ENCODE measurements at places on chromosomes 12 and 14. TPM values are rescaled to one million over a fixed set of nuclear protein-coding genes. Genes with fewer than 3 reads are reported as not detected.

DNA sequence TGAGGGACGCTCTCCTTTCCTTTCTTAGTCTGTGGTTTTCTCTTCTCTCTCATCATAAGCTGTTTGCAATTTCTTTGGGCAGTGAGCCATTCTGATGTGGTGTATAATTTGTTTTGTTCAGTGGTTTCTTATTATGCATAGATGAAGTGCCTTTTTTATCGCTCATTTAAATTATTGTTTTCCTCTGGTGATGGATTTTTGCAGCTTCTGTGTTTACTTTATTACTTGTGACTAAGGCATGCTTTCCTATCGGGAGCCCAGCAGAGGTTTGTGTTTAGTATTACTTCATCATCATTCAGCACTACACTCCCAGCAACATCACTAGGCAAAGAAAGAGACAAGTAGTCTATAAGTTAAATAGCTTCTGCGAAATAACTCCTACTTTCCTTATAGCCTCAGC, 586.6 kb upstream of the NOVA1 start:
- no peak for DNase-seq

GRCh38 chr12:75823475-75823874, 208.1 kb downstream of the PHLDA1 start:
- DNase-seq, result no peak

CKB gene
- 46.7 TPM for total RNA-seq

DNA sequence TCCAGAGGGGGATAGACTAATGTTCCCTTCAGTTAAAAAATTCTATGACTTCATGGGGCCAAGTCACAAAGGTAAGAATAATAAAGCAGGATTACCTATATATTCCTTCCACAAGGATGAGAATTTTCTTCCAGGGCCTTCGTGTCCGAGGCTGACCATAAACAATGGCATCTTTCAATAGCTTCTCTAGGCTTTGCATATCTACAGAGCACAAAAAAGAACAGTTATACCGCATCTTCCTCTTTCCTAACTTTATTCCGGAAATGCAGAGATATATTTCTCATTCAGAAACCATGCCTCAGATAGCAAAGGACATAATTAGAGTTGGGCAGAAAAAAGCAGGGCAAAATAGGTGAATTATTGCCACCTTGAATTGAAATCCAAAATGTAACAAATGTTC, 58.3 kb upstream of the ISM2 start:
- DNase-seq, result no peak

GRCh38 chr14:80316441-80316840, 105.1 kb upstream of the DIO2 start:
- DNase-seq, result no peak

- DNase-seq, result no peak
Observed at GRCh38 chr14:100325231-100325632, 2.1 kb downstream of the SLC25A47 start.

FAM216A gene
- 40.6 TPM for total RNA-seq

EPS8 gene
- 162 TPM for total RNA-seq

GPR162 gene
- total RNA-seq, result 2.0 TPM

- no peak for DNase-seq
Observed at GRCh38 chr14:24828486-24828885, 194.5 kb upstream of the GZMB start.

RFX4 gene
- total RNA-seq, result not detected

GRCh38 chr12:44775901-44776300, 100.2 kb downstream of the NELL2 start:
- no peak for DNase-seq

SMIM41 gene
- not detected for total RNA-seq

TDRD9 gene
- total RNA-seq, result 3.3 TPM

DNA sequence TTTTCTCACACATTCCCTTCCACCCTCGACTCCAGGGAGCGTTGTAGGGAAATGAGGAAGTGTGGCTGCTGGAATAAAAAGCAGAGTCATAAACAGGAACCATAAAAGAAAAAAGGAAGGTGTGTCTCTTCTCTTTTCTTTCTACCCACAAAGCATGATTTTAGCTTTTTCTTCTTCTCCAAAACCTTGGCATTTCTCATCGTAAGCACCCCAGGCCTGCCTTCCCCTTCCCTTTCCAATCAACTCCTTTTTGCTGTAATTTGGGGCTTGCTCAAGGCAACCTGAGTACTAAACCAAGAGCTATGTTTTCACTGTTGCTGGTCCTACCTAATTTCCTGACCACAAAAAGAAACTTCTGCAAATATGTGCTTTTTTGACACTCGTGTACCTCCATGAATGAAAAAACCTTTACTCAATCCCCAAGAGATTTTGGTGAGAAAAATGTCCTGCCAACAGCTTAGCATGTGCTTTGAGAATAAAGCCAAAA, 9.2 kb downstream of the PLBD1 start:
- DNase-seq, result no peak

DNA sequence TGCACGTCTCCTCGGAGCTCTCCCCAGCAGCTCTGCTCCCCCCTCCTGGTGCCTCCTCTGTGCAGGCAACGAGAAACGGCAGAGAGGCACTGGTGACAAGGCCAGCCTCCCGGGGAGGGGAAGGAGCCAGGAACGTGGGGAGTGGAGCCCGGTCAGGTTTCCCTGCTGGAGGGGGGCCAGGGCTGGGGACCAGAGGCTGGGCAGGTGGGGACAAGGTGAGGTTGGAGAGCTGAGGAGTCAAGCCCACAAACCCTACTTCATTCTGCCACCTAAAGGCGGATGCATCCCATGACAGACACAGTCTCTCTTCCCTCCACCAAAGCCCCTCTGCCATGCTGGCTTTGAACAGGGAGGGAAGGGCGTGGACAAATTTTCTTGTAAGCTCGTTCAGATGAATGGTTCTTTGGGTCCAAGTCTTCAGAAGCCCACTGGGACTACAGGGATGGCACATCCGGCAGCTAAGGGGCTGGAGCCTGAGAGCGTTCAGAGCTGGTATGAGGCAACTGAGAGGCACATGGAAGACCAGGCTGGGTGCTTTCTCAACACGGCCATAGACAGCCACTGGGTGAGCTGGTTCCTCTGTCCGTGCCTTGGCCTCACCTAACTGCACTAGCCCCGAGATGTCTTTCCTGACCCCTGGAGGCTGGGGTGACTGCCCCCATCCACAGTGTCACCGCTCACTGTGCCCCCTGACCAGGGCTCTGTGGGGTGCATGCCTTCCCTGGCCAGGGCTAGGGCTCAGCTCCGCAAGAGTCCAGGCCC, 105.9 kb downstream of the RBM19 start:
- no peak for DNase-seq

TPH2 gene
- total RNA-seq, result not detected

DNA sequence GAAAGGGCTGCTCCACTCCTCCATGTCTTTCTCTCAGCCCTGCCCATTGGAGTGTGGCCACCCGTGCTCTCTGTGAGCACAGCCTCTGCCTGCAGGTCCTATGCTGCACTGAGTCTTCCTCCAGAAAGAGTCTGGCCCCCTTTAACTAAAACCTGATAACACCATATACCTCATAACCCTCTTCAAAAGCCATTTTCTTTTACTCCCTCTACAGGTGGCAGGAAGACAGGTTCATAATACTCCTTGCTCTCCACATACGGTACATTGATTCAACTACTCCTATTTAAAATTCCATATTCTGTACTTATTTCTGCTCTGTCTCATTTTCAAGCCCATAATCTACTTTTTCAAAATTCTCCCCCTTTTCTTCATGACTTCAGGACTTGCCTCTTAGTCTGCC, 144.0 kb downstream of the HELB start:
- DNase-seq, result no peak

- DNase-seq, result no peak
Observed at GRCh38 chr14:72942934-72943333, 16.7 kb downstream of the DCAF4 start.

GRCh38 chr14:102201353-102201738, 61.6 kb downstream of the WDR20 start:
- no peak for DNase-seq

C12orf50 gene
- total RNA-seq, result not detected

KRT71 gene
- not detected for total RNA-seq

DNA sequence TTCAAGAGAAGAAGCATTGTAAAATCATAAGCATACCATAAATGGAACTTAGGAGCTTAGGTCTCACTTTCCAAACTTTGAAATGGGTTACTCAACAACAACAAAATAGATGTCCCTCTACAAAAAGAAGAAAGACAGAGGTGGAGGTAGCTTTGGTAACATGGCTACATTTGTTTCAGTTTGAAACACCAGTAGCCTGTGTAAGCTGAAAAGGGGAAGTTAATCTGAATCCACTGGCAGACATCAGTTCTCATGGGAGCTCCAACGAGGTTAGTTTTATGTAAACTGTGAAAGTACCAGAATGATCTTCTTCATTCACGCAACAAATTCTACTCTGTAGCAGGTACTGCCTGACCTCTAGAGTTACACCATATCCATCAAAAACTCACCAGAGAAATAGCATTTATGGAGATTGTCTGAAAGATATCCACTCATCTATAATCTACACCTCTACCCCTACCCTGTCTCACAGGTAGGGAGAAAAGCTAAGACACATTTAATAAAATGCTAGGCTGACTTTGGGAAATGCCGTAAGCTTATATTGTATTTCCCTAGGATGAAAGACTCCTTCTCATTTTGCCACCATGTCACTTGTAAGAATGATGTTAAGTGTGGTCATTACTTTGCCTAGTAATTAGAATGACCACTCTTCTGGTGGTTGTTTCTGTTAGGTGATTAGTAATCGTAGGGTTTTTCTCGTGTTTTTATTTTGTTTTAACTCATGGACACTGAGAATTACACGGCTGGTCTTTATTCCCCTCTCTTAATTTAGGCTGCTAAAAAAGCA, 224.1 kb downstream of the ASCL1 start:
- DNase-seq, result no peak

CBLN3 gene
- 1.9 TPM for total RNA-seq

DNA sequence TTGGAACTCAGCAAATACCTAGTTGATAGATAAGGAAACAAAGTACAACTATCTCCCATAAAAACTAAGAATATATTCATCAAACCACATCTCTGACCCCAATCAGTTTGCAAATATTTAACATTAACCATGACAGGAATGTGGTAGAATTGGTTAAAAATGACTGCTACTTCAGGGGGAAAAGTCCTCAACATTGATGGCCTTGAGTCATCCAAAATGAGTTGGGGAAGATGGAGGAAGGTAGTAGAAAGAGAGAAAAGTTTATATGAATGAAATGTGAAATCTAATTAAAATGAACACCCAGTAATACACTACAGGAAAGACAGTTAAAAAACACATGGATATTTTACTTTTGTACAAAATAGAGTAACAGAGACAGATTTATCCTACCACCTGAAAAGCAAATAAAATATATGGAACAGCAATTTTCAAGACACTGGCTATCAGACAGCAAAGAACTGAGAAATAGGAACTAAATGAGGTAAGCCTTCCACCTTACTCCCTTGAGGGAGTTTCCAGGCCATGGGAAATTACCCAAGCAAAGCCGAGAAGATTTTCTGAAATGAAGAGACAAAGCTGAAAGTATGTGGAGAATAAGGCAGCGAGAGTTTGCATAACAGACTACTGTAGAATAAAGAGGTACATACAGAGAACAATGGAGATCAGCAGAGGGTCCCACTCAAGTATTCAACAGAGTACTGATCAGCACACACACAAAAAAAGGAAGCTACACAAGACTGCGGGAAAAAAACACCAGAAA, 49.6 kb downstream of the TC2N start:
- no peak for DNase-seq

AP5M1 gene
- 28.9 TPM for total RNA-seq

GRCh38 chr14:29755311-29756018, 172.2 kb downstream of the PRKD1 start:
- DNase-seq, result peak; percentile 55

- DNase-seq, result no peak
Observed at GRCh38 chr12:60172266-60173211, 576.7 kb downstream of the SLC16A7 start.

LTA4H gene
- 92.0 TPM for total RNA-seq

CD4 gene
- 0.92 TPM for total RNA-seq

DNA sequence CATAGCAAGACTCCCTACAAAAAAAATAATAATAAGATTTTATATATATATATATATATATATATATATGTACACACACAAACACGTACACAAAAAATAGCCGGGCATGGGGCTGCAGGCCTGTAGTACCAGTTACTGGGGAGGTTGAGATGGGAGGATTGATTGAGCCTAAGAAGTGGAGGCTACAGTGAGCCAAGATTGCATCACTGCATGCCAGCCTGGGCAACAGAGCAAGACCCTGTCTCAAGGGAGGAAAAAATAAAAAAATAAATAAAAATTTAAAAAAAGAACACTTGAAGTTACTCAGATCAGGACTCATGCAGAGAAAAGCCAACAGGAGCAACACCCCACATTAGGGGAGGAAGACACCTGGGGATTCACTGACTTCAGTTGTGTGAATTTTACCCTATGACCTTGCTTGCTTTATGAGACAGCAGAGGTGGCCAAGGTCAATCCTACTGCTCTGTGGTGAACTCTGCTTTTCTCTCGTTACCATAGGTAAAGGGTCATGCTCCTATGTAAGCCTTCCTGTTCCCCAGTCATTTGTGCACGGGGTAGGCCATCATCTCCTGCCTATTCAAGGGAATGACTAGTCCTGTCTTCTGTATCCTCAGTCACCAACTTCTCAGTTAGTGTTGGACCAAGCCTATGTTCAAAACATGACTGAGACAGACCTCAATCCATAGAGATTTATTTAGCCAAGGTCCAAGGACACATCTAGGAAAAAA, 1119.8 kb upstream of the TMEM132C start:
- no peak for DNase-seq

- DNase-seq, result peak; percentile 92
Observed at GRCh38 chr12:19382111-19382526, 57.2 kb upstream of the AEBP2 start.

HOXC13 gene
- 9.1 TPM for total RNA-seq

- DNase-seq, result peak; percentile 60
Observed at GRCh38 chr14:29712601-29713000, 215.0 kb downstream of the PRKD1 start.

All from LHCN-M2 (cell line).